ENCODE measurements at places on chromosomes 7 and 10.

- DNase-seq, result no peak
Observed at GRCh38 chr10:22054961-22055360, 51.4 kb upstream of the DNAJC1 start.

DNA sequence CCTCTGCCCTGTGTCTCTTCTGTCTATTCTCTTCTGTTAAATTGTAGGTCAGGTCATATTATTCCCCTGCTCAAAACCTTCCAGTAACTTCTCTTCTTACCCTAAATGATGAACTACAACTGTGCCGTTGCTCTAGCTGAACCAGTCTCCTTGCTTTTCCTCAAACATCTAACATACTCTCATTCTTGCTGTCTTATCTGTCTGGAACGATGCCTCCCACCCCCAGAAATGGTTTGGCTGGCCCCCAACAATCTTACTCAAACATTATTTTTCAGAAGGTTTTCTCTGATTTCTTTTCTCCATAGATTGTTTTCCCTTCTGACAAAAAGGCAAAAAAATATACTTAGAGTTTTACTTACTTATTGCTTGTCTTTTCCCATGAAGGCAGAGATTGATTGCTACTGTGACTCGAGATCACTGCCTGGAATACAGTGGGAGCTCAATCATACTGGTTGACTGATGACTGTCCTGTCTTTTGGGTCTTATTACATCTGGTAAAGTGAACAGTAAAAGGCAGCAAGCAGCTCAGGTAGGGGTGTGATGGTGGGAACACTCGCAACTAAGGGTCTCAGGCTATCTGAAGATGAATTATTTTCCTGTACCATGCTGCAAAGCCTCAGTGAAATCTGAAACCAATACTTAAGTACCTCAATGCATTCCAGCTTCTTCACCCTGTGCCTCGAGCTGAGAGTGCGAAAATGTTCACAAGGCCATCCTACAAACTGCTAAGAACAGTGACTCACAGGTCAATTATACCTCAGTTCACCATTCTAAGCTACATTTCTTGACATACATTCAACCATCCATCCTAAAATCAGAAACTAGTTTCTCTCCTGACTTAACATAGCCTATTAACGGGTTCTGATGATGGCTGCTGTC lies 67.6 kb downstream of the DNMBP start:
- no peak for DNase-seq

DNA sequence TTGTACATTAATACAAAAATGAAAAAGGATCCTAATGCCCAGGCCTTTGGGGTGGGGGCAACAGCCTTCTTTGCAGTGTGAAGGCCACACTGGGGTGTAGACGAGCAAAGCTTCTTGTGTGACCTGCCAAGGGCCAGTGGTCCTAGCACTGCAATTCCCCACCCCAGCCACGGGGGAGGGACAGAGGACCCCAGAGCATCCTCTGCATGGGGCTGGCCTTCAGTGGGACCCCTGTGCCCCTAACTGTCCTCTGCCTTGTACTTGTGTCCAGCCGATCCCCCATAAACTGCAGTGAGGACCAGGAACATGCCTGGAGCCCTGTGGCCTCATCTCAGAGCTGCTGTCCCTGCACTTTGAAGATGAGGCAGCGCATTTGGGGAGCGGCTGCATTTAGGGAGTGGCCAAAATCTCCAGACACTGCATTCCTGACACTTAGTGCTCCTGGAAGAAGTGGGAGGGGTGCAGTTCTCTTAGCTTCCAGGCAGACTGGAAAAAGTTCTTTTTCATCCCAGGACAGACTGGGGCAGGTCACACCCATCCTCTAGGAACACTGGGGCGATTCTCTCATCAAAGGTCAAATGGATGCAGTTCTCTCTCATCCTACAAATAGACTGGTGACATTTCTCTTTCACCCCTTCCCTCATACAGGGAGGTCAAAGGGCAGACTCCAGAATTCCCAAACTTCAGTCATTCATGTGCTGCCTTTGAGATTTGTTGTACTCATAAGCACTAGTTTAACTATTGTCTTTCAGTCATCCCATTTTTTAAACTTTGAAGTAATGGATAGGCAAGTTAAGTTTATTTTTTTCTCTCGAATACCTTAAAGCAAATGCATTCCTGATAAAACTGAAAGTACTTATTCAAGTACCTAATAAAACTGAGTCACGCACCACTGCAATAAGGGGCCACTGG lies 922 bp upstream of the MYO1G start:
- no peak for DNase-seq

- DNase-seq, result no peak
Observed at GRCh38 chr10:14838582-14839304, 637 bp downstream of the HSPA14 start.

GRCh38 chr7:84196084-84196503 lies 1.5 kb upstream of the SEMA3A start:
- no peak for DNase-seq

- DNase-seq, result no peak
Observed at GRCh38 chr7:17195576-17195975, 102.9 kb upstream of the AHR start.

DNA sequence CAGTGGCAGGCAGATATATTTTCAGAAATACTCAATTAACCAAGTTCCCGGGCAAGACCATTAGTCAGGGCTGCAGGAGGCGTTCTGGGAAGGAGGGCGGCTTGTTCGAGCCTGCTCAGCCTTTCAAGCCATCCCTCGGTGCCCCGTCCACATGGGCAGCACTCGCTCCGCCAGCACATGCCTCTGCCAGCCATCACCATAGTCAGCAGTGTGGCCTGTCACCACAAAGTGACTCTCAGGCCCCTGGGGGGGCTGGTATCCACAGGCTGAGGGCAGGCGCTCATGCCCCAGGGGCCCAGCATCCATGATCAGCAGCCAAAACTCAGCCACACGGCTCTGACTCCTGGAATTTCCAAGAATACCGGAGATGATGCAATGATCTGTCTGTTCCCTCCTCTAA lies 81.9 kb downstream of the CHST15 start:
- no peak for DNase-seq

- DNase-seq, result no peak
Observed at GRCh38 chr10:71304914-71305313, 14.1 kb upstream of the SLC29A3 start.

DNA sequence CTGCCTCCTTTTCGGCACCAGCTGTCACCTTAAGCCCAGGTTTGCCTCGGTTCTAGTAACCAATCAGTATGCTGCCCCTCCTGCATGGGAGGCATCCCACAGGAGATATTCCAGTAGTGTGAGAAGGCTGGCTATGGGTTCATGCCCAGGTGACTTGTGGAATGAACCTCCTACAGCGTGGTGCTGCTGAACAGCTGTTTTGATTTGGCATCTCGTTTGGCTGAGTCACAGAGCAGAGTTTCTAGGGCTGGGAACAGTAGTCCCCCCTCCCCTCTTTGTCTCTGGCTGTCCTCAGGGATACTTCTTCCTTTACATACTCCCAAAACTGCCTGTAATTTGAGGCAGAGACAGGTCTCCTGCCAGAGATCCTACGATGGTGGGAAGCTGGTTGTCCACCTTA lies 16.1 kb downstream of the R3HCC1L start:
- no peak for DNase-seq

- no peak for DNase-seq
Observed at GRCh38 chr10:21022821-21023220, 125.7 kb upstream of the NEBL start.

GRCh38 chr10:28508304-28508925 lies 24.5 kb upstream of the WAC start:
- DNase-seq, result no peak

DNA sequence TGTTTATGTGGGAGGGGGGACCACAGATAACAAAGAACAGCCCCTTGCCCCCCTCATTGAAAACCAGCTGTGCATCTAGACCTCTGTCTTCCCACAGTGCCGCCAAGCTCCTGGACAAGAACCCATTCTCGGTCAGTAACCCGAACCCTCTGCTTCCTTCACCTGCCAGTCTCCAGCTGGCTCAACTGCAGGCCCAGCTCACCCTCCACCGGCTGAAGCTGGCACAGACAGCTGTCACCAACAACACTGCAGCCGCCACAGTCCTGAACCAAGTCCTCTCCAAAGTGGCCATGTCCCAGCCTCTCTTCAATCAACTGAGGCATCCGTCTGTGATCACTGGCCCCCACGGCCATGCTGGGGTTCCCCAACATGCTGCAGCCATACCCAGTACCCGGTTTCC lies 91.0 kb upstream of the PDCD4 start:
- DNase-seq, result peak; percentile 64

GRCh38 chr7:149753375-149754233 lies 19.8 kb downstream of the ZNF467 start:
- no peak for DNase-seq

DNA sequence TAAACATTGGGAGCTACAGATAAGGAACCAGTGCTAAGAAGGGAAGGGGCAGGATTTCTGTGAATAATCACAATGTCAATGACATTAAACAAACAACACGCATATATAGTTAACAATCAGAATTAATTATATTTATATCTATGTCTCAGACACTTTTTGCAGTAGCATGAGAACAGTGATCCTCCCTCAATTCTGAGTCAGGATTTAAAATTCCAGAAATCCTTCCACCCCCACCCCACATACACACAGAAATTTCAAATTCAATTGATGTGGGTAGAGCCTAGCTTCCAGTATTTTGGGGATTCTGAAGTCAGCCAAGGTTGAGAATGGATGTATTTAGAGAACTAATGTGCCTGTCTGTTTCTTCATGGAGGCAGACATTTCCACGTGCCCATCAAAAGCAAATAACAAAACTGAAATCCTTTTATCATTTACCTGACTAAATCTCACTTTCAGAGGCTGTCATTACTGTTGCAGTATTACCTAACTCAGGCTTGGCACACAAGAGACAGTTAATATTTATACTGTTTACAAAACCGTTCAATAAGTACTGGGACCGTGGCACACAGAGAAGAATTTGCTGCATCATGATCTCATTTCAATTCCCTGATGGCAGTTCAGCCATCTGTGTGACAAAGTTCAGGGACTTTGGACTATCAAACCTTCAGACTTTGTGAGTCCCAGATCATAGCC lies 116.6 kb upstream of the PALS2 start:
- DNase-seq, result no peak

DNA sequence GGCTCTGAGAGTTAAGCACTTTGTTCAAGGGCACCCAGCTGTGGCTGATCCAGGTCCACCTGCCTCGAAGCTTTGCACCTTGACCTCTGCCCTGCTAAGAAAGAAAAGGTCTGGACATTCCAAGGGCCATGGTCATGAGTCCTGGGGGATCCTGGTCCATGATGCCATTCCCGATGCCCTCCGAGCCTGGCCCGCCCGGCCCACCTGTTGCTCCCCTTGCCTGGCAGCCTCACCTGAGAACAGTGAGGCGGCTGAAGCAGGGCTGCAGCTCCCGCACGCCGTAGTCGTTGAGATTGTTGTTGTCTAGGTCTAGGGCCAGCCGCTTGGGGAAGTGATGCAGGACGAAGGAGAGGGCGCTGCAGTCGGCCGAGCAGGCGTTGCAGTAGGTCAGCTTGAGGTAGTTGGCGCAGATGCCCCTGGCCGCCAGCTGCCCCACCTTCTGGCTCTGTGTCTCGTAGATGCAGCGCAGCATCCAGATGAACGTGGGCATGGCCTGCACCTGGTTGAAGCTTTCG lies 27.5 kb downstream of the NOD1 start:
- DNase-seq, result no peak

DNA sequence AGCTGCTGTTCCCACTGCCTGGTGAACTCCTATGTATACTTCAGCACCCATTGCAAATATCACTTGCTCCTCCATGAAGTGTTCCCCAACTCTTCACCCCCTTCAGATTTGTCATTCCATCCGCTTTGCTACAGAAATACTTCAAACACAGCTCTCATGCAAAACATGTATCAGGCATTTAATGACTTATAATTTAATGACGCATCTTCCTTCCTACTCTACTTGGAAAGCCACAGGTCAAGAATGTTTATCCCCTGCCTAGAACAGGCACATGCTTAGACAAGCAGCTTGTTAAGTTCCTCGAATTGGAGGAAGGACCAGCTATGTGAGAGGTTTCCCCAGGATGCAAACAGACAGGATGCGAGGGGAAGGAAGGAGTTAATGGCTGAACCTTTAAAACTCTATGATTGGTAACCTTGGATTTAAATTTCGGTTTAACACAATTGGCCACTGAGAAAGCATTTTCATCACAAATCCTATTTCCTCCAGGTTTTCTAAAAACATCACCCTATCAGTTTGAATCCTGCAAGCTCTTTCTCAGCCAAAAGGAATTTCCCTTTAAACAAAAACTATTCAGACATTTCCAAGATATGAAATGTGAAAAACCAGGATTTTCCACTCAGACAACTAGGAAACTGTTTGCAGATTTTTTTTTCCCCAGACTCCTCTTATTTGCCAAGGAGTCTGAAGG lies 11.5 kb downstream of the CREB3L2 start:
- DNase-seq, result no peak

DNA sequence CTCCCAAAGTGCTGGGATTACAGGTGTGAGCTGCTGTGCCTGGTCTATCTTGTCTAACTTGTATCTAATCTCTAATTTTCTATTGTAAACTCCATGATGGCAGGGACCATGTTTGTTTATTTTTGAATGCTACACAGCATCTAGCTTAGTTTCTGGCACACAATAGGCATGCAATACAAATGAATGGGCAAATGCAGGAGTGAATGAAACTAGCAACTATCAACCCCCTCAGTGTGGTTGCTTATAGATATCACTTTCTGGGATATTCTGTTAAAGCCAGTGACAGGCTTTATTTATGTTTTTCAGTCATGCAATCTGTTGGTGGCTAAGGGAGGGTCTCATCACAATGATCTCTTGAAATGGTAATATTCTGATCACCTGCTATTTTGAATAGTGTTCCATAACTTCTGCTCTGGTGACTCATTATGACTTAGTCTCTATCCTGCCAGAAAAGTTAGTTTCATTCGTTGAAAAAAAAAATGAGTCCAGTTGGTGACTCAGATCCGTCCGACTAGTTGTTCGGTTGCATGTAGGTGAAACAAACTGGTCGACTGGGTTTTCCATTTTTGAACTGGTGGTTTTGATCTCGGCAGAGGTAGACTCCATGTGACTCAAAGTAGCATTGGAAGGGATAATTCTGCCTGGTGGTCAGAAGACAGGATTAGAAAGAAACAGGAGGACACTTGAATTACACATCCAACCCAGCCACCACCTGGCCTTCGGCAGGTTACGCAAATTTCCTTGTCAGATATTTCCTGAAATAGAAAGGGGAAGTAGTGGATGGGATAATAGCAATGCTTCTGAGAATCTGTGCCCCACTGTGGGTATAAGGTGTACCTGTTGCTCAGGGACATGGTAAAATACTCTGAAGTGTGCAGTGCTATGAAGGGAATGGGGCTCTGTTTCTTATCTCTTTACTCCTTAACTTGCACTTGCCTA lies 76.8 kb downstream of the GATA3 start:
- no peak for DNase-seq

DNA sequence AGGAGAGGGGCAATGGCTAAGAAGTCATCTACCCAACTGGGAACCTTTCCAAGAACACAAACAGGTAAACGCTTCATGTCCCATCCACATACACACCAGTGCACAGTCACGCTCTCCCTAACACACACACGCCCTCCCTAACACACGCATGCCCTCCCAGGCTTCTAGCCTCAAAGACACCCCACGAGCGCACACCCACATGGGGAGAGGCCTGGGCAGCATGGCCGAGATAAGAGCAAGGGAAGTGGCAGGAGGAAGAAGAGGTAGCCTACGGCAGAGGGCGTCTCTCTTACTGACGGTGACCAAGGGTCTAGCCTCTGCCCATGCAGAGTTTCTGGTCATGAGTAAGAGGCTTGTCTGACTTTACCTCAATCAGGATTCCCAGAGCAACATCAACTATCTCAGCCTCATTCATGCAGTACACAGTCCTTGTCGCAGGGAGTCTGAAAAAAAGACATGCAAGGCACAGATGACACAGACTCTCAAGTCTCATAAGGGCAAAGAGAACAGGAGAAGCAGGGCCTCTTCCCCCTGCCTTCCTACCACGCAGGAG lies 3.1 kb downstream of the CYREN start:
- no peak for DNase-seq

Data from NCI-H2029 (cell line).